ENCODE measurements at places on chromosomes 11 and 22.
A peak's percentile ranks its signal among the peaks of the same experiment; 100 is the strongest.

DNA sequence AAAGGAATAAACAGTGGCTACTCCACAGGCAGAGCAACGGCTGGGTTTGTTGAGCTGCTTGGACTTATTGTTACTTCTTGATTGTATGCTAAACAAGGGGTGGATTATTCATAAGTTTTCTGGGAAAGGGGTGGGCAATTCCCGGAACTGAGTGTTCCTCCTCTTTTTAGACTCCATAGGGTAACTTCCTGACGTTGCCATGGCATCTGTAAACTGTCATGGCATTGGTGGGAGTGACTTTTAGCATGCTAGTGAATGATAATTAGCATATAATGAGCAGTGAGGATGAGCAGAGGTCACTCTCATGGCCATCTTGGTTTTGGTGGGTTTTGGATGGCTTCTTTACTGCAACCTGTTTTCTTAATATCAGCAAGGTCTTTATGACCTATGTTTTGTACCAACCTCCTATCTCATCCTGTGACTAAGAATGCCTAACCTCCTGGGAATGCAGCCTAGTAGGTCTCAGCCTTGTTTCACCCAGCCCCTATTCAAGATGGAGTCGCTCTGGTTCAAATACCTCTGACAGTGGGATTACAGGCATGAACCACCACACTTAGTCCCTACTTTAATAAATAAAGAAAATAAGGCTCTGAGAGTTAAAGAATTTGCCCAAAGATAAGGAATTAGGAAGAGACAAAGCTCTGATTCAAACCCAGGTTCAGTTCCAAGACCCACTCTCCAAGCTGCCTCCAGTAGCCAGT, 65.6 kb upstream of the CLMP start:
- DNase-seq, result no peak

GRCh38 chr11:8247312-8247711, 16.4 kb downstream of the LMO1 start:
- DNase-seq, result no peak

DNA sequence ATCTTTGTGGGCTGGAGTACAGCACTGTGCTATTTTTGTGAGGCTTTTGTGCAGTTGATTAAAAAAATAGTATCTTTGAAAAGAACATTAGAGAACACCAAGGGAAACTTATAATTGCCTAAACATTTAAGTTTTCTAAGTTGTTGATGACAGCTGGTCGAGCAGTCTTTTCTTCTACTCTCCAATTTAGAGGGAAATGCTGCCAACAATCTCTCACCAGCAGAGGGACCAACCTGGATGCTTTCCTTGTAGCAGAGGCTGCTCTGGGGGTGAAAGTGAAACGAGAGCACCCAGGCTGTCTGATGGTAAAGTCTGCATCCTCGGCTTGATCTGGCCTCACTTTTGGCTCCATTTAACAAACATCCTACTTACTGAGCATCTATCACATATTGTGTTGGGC, 1286.5 kb upstream of the TENM4 start:
- peak; percentile 27 for DNase-seq

DNA sequence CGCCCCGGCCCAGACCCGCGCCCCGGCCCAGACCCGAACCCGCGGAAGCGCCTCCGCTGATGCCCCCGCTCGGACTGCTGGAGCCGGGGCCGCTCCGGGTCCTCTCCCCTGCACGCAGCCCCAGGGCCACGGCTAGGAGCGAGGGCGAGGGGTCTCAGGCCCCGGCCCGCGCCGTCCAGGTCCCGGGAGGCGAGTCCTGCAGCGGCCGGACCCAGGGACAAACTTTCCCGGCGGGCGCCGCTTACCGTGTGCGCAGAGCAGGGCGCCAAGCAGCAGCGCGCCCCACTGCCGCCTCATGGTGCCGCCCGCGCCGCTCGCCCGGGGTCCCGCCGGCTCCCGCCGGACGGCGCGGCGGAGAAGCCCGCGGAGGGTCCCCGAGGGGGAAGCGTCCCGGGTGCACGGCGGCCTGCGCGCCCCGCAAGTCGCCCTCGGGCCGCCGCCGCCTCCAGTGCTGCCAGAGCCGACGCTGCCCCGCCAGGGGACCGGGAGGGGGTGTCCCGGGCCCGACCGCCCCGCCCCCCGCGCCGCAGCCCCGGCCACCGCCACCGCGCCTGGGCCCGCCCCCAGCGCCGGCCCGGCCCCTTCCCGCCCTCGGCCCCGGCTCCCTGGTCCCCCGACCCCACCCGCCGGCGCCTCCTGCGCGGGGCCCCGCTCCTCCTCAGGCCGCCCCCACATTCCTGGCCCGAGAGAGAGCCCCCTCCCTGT, at the start of gene LRP4:
TSS of gene LRP4 (minus strand) at position 468 of the 705 bp plus-strand sequence. CDS start at position 297, 171 bp downstream.
- DNase-seq, result peak; percentile 45

- no peak for DNase-seq
These were observed 14.5 kb upstream of the OR10V1 start for GRCh38 chr11:59728154-59728553.

DNA sequence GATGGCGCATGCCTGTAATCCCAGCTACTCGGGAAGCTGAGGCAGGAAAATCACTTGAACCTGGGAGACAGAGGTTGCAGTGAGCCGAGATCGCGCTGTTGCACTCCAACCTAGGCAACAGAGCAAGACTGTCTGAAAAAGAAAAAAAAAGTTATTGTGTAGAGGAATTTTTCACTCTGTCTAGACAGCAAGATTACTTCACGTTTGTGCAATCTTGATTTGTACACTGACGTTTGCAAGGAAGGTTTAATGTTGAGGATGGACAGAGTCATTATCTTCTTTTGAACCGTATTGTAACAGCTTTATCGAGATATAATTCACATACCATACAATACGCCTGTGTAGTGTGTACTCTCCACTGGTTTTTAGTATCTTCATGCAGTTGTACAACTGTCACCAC, 3.7 kb downstream of the CTTN start:
- DNase-seq, result no peak

DNA sequence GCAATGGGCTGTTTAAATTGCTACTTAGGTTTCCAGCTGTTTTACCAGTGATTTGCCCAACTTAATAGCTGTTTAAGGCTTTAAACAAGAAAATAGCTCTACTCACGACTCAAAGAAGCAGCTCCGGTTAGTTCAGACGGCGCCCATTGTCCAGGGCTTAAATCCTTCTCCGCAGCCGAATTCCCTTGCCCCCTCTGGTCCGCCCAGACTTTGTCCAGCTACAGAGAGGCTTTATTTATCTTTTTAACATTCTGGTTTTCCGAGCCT, 20.9 kb upstream of the SCUBE1 start:
- DNase-seq, result no peak

GRCh38 chr11:75233754-75234172, 6.8 kb upstream of the TPBGL start:
- DNase-seq, result peak; percentile 70

- DNase-seq, result peak; percentile 73
These were observed 34.9 kb downstream of the P4HA3 start for GRCh38 chr11:74276581-74276980.

DNA sequence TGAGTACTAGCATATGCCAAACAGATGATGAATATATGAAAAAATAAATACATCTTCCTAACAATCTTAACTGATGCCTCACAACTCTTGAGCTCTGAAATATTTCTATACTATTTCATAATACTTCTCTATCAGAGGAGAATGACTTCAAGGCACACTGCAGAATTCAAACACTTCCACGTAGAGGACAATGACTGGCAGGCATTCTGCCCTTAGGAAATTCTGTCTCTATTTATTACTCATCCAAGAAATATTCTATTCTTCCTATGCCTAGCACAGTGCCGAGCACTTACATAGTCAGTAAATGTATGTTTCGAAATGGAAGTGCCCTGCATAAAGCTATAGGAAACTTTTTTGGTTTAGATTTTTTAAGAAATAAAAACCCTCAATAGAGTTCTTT, 809.1 kb downstream of the DLG2 start:
- peak; percentile 80 for DNase-seq

GRCh38 chr11:1445741-1446445, 40.7 kb downstream of the MOB2 start:
- no peak for DNase-seq

DNA sequence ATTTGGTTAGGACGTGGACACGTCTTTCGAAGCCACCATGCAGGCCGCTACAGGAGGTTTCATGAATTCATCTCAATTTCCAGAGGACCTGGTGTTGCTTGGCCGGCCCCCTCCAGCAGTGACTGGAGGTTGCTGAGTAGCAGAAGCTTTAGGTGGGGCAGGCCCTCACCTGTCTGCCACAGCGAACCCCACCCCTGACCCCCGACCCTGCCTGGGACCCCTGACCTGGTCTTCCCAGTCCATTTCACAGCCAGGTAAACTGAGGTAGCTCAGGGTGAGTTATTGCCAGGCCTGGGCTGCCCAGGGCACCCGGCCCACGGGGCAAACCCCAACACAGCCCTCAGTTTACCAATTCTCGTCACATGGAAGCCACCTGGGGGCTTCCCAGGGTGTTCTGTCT, 39.1 kb upstream of the SMIM38 start:
- DNase-seq, result no peak

- peak; percentile 78 for DNase-seq
These were observed 13.8 kb downstream of the LIF start for GRCh38 chr22:30232716-30233218.
